ENCODE measurements at places on chromosomes 2 and 18. TPM values are rescaled to one million over a fixed set of nuclear protein-coding genes. Genes with fewer than 3 reads are reported as not detected.

RGPD3 gene
- 0.20 TPM for total RNA-seq

GRCh38 chr2:14930441-14930840 is 297.9 kb downstream of the LRATD1 start:
- DNase-seq: no peak

DNA sequence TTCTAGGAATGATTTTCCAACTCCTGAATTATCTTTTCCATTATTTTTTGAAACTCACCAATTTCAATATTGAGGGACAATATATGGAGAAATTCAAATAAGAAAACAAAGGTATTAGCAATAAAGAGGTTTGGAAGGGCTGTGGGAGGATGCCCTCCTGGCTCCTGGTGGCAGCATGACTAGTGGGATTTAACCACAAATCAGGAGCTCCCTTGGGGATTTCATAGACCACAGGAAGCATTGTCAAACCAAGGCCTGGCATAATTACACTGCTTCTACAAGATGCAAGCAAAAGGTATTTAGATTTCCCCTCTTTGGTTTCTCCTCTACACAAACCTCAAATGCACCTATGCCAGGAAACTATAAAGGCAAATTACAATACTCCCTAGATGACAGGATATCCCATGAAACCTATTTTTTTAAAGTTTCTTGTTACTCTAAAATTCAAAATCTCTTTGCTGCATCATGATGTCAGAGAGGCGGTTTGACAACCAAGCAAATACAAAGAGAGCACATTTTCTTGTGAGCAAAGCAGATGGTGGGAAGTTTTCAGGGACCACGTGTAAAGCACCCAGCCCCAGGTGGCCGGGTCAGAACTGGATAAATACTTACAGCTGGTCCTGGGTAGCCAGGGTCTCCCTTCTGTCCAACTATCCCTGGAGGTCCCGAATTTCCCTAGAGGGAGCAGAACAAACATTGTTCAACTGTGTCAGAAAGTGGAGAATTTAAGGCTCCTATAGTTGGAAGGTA is 67.9 kb downstream of the COL6A3 start:
- DNase-seq: peak; percentile 86

DNA sequence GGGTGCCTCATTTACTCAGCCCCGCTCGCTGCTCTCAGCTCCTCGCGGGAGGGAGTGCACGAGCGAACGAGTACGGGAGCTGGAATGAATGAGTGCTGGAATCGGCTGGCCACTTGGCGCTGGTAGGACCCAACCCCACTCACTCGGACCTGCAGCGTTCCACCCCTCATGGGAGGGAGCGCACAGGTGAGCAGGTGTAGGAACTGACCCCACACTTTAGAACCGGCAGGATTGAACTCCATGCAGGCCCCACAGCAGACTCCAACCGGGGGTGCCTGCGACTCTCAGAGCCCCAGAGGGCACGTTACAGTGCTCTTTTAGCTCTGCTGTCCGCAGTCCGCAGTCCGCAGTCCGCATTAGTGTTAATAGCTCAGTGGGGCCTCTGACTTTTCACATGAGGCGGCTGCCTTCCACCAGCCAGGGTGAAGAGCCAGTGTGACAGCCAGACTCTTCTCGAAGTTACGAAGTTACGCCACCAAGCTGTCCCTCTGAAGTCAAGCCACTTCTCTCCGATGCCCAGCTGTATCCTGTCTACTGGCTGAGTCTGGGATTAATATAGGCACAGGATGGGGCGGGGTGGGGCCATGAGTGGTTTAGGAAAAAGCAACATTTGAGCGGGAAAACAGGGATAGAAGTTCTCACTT is 102.7 kb upstream of the ARHGAP15 start:
- DNase-seq: peak; percentile 14

DNA sequence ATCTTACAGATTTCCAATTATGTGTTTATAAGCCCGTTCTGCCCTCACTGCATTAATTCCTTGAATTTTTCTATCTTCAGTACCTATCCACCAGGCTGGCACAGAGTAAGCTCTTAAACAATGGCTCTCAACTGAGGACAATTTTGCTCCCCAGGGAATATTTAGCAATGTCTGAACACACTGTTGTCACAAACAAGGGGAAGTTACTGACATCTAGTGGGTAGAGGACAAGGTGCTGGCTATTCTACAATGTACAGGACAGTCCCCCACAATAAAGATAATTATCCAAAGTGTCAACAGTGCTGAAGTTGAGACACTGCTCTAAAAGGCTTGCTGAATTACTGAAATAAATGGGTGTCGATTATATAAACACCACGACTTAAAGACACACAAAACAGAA is 5.0 kb downstream of the NDUFS1 start:
- no peak for DNase-seq

FOXD4L1 gene
- 0.10 TPM for total RNA-seq

DNA sequence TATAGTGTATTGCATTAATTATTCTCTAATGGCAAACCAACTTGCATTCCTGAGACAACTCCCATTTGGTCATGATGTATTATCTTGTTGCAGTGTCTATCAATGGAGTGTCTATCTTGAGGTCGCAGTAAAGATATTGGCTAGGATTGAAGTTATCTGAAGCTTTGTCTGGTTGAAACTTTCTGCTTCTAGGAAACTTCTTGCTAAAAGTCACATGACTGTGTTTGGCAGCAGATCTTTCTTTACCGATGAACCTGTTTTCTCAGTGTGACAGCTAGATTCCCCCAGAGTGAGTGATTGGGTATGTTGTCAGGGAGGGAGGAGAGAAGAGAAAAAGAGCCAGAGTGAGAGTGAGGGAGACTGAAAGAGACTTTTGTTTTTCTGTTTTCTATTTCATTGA is 119.6 kb downstream of the QPCT start:
- no peak for DNase-seq

- DNase-seq: no peak
Measured at GRCh38 chr2:169415233-169415748, 53.0 kb upstream of the LRP2 start.

- no peak for DNase-seq
Measured at GRCh38 chr2:73235315-73236028, 1.4 kb downstream of the CCT7 start.

CD8A gene
- not detected for total RNA-seq

DNA sequence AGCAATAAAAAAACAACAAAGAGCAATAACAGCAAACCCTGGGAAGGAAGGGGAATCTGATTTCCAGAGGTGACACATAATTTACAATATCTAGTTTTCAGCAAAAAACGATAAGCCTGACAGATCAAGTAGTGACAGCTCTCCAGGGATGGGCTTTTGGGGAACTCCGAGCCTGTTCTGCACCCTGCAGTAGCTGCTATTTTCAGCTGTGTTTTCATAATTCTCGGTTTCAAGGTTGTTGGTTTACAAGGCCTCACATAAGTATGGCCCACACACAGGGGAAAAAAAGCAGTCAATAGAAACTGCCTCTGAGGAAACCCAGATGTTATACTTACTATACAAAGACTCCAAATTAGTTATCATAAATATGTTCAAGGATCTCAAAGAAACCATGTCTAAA is 67.7 kb upstream of the CTLA4 start:
- DNase-seq: no peak

- DNase-seq: no peak
Measured at GRCh38 chr2:151569167-151569566, 159.5 kb downstream of the RIF1 start.

DNA sequence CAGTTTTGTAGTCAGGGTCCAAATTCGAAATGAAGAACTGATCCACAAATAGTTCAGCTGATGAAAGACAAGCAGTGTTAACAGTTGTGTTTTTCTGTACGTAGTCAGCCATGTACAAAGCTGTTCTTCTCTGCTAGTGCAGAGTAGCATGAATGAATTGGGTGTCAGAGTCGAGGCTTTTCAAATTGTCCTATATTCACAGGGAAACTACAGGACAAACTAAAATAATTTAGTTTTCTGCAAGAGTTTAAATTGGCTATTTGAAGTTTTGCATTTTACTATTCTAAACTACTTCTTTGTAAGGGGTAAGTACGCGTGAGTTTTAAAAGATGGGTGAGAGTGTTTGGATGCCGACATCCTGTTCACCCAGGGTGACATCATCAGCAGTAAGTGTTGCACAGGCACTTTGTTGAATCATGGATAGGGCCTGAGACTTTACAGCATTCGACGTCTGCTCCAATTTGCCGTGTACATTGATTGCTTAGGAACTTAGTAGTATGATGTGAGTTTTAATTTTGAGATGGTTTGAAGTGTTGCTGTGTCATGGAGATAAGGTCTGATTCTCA is 147.2 kb upstream of the NFATC1 start:
- DNase-seq: no peak

DNA sequence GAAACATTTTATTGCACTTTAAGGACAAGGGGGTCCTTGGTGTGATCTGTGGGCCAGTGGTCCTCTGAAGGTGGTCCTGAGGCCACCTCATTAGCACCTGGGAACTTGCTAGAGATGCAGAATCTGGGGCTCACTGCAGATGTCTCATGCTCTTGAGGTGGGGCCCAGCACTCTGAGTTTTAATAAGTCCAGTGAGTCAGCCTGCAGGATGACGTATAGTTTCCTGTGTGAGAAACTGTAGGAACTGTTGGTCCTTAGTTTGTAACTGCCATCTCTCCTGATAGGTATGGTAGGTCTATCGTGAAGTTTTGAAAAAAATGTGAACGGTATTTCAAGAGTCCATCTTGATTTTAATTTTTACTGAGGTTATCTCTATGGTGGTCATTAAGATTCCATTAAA is 2.8 kb downstream of the TRPM8 start:
- DNase-seq: peak; percentile 70

GRCh38 chr18:136433-136832 is 21.9 kb upstream of the USP14 start:
- DNase-seq: peak; percentile 17

DNA sequence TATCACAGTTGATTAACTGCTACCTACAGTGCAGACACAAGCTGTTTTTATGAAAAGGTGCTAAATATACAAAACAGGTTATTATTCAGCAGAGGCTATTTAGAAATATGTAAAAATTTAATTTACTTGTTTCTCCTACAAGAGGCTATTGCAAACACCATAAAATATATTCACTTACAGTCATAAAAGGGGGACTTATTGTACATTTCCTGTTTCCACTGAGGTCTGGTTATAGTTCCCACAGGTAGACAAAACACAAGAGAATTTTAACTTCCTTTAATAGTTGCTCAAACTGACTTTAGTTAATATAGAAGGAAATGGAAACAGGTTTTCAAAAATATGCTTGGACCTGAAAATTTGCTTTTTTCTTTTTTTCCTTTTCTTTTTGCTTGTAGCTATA is 40.0 kb upstream of the FRZB start:
- DNase-seq: no peak

DNA sequence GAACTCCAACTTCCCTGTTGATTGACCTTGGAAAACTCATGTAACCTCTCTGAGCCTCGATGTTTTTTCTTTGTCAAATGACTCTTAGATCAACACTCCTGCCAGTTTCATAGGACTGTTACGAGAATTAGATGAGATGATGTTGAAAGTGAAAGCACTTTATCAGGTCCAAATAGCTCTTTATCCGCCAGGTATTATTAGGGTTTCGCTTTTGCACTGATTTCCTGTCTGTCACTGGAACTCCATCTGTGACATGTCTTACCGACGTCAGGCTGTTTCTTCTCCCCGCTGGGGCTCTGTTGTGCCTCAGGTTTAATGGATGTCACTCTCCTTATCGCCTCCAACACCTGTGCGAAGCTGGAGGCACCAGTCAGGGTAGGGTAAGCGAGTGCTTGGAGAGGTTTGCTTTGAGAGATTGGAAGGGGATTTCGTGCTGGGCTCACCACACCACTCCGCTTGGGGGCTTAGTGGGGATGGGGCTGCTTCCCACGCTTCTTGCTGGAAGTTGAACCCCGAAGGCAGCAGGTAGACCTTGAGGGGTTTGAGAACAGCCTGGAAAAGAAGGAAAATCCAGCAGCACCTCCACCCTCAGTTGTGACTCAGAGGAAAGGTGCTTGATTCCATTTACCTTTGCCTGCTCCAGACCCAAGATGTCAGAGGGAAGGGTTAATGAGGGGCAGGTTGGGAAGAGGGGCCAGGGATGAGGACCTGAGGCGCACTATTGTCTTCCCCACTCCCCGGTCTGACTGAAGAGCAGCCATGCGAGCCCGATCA is 4.3 kb downstream of the GAD1 start:
- DNase-seq: no peak

GRCh38 chr2:86751778-86752177 is 31.7 kb downstream of the RMND5A start:
- DNase-seq: no peak

GRCh38 chr18:68848242-68848641 is 50.4 kb downstream of the CCDC102B start:
- DNase-seq: no peak

CCT7 gene
- total RNA-seq: 500 TPM

CD207 gene
- total RNA-seq: not detected

DNA sequence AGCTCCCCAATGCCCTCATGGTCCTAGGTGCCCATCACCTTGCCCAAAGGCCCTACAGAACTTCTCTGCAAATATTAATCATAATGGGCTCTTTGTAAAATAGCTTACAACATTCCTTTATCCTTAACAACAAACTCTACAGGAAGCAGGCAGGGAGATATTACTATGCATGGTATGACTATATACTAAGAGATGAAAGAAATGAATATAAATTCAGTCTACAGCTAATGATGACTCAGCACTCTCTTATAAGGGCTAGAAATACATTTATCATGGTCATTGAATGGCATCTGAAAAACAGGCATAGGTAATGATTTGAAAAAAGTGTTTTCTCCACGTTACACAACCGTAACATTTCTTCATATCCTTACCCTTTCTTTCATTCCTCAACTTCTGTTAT is 254.8 kb upstream of the DSEL start:
- DNase-seq: no peak

GRCh38 chr2:31138037-31138962 is at the start of gene GALNT14:
Gene GALNT14, minus strand, starts transcription at chr2:31138440. Its CDS starts 354 bp downstream, at chr2:31138086.
- peak; percentile 44 for DNase-seq

HNMT gene
- 40.7 TPM for total RNA-seq

DNA sequence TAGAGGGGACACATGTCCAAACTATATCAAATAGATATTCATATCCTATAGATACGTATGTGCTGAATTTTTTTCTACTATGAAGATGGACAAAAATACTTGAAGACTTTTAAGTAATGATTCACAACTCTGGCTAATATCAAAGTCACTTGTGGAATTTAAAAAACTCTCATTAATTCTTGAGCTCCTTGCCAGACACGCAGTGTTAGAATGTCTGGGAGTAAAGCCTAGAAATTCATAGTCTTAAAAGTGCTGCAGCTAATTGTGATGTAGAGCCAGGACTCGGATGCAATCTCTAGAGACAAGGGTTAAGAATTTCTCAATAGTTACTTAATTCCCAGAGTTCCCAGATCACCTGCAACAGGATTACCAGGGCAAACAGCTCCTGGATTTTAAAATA is 107.4 kb downstream of the ARL6IP6 start:
- DNase-seq: no peak

- no peak for DNase-seq
Measured at GRCh38 chr2:16315458-16315835, 350.2 kb downstream of the CYRIA start.

GRCh38 chr2:158041400-158041799 is 60.3 kb upstream of the UPP2 start:
- DNase-seq: no peak

- DNase-seq: peak; percentile 19
Measured at GRCh38 chr2:190328573-190329147, 9.0 kb upstream of the HIBCH start.

GRCh38 chr2:129201696-129202095 is 777.8 kb upstream of the RAB6C start:
- no peak for DNase-seq
